Prostate gland (tissue), 2 donors: ENCODE measurements at places on chromosomes 7 and 10.

DNA sequence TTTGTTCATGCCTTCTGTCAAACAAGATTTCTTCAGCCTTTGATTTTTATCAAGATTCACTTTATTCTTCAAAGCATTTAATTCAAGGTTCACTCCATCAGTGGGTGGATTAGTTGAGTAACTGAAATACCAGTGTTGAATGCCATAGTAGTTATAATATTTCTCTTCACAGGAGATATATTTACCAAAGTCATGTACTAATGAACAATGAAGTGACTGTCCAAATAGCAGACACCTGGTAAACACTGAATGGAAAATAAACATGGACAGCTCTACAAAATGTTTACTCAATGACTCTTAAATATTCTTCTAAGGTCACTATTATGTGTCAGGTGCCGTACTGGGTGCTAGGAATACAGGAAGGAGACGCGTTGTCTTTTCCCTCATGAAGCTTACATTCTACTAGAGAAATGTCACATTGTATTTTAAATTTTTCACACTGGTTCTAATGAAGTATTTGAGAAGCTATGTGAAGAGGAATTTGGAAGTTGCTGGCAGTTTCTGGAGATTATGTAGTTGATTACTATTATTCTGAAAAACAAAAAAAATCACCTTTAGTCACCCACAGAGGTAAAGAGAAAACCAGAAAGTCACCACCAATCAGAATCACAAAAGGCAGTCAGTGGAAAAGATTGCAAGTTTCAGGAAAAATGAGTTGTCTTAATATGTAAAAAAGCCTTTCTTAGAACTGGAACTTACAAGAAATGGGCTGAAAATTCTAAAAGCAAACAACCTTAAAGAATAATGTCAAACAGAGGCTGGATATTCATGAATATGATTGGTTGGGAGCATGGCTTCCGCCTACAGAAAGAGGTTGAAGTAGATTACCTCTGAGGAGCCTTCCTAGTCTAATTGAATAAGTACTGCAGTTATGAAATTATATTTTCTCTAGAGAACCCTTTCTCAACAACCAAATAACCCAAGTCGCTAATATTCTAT is 84.5 kb downstream of the RTKN2 start:
- DNase-seq, result no peak

DNA sequence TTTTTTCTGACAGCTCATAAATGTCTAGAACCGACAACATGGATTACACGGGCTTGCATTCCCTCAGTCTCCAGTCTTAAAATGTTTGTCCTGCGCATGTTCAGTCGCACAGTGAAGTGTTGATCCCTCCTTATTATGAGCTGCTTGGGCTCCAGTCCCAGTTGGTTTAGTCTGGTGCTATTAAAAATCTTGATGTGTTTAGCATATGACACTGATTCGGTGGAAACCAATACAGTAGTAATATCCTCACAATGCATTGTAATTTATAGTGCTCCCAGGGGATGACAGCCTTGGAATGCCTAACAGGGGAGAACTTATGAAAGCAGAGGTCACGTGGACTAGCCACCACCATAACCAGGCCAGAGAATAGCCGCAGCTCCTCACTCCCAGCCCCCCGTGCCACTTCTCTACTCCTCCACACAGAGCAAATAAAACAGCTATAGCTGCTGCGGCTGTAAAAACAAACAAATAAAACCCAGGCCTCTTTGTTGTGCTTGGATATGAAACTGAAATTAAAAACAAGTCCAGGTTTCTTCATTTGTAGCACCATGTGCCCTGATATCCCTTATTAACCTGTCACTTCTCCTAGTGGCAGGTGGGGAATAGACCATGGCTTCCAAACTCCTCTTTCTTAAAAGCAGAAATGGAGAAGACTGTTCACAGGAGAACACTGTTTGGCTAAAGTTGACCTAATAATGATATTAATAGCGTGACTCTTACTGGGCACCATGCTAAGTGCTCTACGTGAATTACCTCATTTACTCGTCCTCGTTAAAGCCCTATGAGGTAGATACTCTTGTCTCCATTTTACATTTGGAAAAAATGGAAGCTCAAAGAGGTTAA is 7.7 kb downstream of the DPCD start:
- no peak for DNase-seq

GRCh38 chr10:122233857-122234348 is 37.2 kb upstream of the BTBD16 start:
- no peak for DNase-seq

GRCh38 chr7:130903358-130903974 is 169.5 kb upstream of the KLF14 start:
- DNase-seq, result no peak

DNA sequence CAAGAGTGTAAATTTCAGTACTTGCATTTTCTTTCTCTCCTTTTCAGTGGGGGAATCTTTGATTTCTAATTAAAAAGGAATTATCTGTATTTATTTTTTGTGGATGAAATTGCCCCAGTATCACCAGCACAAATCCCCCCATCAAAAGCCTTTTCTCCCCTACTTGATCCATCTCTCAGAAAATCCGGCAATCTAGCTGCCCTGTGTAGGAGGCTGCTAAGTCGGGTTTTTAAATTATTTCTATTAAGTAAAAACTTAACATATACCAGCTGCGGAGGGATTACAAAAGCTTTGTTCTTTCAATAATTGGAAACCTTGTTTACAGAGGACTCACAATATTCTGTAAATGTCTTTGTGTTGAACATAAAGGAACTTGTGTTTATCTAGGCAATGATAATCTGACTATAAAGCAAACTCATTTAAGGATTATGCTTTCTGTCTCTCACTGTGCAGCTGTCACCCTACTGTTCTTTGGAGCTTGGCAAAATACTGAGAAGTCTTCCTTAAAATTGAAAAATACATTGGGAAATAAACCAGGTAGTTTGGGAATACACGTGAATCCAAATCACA is 177.4 kb upstream of the PRR15 start:
- DNase-seq, result no peak

- no peak for DNase-seq
Observed at GRCh38 chr7:100892364-100893317, 3.0 kb downstream of the ACHE start.

- no peak for DNase-seq
Observed at GRCh38 chr10:104340111-104340526, 1.9 kb upstream of the ITPRIP start.

GRCh38 chr7:101232141-101232850 is 5.3 kb downstream of the CLDN15 start:
- DNase-seq, result peak; percentile 59

GRCh38 chr7:121054925-121055324 is 66.4 kb downstream of the CPED1 start:
- no peak for DNase-seq

- no peak for DNase-seq
Observed at GRCh38 chr7:138907850-138908249, 73.3 kb downstream of the KIAA1549 start.

- DNase-seq, result no peak
Observed at GRCh38 chr7:69898189-69898588, 299.9 kb downstream of the AUTS2 start.

GRCh38 chr10:15345450-15345849 is 25.6 kb downstream of the FAM171A1 start:
- DNase-seq, result no peak

GRCh38 chr10:28996947-28997551 is 291.8 kb upstream of the LYZL1 start:
- DNase-seq, result no peak

DNA sequence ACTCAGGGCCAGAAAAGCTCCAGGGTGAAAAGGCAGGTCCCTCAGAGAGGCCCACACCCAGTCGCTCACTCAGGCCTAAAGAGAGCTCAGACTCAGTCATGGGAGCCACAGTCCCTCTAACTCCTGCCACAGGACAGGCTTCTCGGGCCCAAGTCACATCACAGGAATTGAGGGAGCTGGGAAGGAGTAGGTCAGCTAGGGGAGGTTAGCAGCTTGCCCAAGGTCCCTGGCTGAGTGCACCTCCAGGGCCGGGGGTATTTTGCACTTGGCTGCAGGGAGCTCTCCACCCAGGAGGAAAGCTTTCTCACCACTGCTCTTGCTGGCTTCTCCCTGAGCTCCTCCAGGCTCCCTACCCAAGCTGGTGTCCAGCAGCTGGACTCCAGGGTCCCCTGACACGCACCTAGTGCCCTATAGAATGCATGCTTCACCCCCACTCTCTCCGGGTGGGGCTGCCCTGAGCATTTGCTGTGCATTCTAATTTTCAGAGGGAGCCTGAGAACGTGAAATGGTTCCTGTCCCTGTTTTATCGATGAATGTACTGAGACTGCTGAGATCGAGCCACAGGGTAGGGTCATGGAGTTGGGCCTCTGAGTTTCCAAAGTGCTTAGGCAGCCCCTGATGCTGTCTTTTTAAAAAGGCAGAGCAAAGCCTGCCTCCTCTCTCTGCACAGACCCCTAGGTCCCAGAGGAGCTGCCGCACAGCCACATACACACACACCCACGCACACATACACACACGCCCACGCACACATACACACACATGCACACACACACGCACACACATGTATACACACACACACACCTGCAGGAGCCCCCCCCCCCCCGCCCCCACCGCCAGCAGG is 37.9 kb upstream of the RET start:
- no peak for DNase-seq

GRCh38 chr7:38229884-38230642 is 43.4 kb downstream of the TARP start:
- DNase-seq, result no peak

DNA sequence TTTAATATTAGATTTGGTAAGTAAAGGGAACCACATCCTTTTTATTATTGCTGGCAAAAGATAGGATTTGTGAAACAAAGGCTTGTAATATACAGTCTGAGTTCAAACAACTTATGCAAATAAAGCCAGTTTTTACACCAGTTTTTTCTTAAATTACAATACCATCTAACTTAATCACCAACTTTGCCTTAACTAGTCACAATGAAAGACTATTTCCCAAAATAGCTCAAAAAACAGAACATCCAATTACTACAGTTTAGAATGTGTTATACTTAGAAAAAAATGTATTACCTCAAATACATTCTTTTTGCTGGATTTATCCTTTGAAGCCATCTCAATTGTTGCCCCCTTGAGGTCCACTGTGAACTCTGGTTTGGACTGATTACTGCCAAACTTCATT is 108.5 kb downstream of the ARHGAP12 start:
- DNase-seq, result no peak

GRCh38 chr10:8498881-8499280 is 444.4 kb downstream of the GATA3 start:
- no peak for DNase-seq

GRCh38 chr10:71538608-71539260 is 142.0 kb downstream of the CDH23 start:
- DNase-seq, result no peak

- no peak for DNase-seq
Observed at GRCh38 chr7:12648704-12649261, 38.6 kb upstream of the ARL4A start.

- no peak for DNase-seq
Observed at GRCh38 chr7:28802450-28802849, 155.7 kb downstream of the TRIL start.

- DNase-seq, result no peak
Observed at GRCh38 chr7:127865466-127865865, 165.8 kb downstream of the LRRC4 start.

- no peak for DNase-seq
Observed at GRCh38 chr7:141511316-141511675, 39.9 kb upstream of the AGK start.

GRCh38 chr7:35252612-35253459 is 1.1 kb downstream of the TBX20 start:
- no peak for DNase-seq

GRCh38 chr7:141387521-141388217 is 163.5 kb upstream of the AGK start:
- DNase-seq, result no peak

DNA sequence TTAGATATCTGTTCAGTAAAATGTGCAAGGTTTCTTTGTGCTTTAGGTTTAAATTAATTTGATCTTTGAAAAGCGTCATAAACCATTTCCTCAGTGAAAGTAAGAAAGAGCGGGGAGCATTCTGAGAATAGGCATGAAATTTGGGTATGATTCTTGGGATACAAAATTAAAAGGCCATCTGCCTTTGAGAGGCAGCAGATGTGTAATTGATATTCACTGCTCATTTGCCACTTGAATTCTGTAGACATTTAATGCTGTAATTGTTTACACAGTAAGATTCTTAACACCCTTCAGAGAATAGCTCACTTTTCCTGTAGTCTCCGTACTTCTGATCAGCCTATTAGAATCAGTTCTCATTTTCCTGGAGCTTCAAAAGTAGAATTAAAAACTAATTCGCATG is 18.7 kb downstream of the FRMD4A start:
- DNase-seq, result no peak

- DNase-seq, result no peak
Observed at GRCh38 chr10:45809837-45810236, 37.5 kb downstream of the AGAP4 start.

- DNase-seq, result no peak
Observed at GRCh38 chr7:130144312-130145171, 60.7 kb downstream of the TMEM209 start.

GRCh38 chr10:114685456-114685855 is 27.4 kb upstream of the ABLIM1 start:
- no peak for DNase-seq

DNA sequence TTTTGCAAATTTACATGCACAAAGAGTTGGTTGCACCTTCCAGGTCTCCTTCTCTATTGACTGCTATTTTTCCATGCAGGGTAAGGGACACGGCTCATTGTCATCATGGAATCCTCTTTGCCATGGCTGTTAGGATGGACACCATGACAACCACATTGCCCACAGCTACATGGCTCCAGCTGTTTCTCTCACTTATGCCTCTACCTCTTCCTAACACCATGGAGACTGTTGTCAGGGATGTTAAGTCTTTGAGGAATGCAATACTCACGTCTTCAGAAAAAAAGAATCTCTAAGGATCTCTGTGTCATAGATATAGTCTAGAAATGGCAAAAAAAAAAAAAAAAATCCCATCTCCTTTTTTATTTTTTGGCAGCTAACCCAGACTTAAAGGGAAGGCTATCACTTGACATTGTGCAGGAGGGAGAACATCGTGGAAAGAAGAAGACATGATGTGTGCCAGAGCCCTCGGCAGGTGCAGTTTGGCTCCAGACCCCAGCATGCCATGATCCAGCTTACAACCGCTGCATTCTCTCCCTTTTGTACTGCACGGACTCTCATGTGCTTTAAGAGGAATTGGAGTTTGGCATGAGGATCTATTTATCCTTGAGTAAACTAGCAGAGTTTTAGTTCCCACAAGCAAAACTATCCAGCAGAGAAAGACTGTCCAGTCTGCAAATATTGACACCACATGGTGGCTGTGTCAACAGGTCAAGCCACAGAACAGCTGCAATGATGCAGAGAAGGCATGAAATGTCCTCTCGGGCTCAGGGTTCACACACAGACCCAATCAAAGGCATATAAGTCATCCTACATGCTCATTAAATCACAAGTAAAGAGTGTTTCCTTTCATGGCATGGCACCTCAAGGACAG is 70.8 kb downstream of the FRMD4A start:
- DNase-seq, result peak; percentile 17
